ENCODE measurements at places on chromosomes 16 and 17.

- DNase-seq, result no peak
Observed at GRCh38 chr16:57411362-57411976, 6.9 kb downstream of the CCL17 start.

DNA sequence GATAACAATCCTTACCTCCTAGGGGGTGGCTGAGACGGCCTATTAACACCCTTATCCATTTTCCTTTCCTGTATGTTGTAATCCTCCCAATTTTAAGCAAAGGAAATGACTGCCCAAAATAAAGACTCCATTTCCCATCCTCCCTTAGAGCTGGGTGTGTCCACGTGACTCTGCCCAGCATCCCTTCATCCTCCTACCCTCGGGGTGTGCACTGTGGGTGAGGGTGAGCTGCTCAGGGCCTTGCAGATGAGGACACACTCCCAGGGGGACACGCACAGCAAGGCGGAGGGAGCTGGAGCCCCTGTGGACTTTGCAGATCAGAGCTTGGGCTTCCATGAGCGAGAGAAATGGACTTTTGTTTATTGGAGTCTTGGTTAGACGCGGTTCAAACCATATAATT is 186.8 kb downstream of the IRF8 start:
- no peak for DNase-seq

DNA sequence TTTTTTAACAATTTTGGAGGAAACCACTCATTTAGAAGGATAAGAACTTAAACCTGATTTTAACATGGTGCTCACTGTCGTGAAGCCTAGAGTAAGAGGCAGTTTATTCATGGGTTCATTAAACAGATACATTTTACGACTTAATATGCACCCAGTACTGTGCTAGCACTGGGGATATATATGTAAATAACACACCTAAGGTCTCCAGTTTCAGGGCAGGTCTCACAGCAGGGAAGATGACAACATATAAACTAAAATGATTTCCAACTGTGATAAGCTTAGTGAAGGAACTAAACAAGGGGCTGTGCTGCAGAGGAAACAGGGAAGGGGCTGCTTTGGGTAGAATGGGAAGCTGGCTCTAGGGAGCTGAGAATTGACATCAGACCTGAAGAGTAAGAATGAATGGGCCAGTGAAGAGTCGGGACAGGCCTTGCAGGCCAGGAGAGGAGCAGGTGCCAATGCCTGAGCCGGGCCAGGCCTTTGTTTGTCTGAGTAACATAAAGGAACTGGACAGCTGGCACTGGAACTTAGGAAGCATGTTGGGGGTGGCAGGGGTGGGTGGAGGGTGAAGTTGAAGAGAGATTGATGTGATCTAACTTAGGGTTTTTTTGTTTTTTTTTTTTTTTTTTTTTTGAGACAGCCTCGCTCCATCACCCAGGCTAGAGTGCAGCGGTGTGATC is 12.1 kb downstream of the NT5M start:
- no peak for DNase-seq

DNA sequence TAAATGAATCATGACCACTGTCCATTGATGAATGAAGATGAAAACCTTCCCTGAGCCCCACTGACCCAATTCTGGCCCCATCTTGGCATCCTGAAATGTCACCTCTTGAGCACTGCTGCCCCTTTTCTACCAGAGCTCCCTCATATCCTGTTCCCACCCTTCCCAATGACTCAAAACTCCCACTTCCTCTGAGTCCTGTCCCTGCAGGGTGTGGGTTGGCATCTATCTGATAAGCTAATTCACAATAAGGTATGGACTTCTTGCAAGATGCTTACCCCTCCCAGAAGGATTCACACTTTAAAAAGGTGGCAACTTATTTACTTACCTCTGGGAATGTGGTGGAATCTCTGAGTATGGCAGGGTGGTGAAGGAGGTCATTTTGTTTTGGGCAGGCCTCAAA is 13.3 kb upstream of the CSNK2A2 start:
- DNase-seq, result no peak

DNA sequence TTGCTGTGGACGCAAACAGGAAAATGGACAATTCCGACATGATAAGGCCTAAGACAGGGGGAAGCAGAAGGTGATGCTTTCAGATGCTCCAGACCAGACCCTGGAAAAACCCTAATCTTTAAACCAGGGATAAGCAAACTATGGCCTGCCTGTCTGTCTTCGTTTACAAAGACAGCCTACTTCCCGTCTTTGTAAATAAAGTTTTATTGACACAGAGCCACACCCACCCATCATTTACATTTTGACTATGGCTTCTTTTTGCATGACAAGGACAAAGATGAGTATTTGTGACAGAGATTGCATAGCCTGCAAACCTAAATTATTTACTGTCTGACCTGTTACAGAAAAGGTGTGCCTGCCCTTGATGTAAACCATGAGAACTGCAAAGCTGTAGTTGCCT is 177.9 kb downstream of the WSCD1 start:
- DNase-seq, result no peak

DNA sequence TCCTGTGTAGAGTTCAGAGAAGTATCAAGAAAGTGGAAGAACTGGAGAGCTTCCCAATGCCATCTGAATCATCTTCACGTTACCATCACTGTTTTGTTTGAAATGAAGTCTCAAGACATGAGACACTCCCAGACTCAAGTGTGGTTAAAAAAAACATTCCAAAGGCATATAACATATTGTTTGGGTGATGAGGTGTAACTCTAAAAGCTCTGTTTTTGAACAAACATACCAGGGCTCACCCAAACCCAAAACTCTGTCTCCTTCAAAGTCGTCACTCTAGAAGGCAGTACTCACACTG is 6.3 kb upstream of the ZCCHC14 start:
- no peak for DNase-seq

- no peak for DNase-seq
Observed at GRCh38 chr16:90083139-90083538, 6.0 kb upstream of the PRDM7 start.

- no peak for DNase-seq
Observed at GRCh38 chr16:56987692-56988091, 1.7 kb upstream of the NLRC5 start.

DNA sequence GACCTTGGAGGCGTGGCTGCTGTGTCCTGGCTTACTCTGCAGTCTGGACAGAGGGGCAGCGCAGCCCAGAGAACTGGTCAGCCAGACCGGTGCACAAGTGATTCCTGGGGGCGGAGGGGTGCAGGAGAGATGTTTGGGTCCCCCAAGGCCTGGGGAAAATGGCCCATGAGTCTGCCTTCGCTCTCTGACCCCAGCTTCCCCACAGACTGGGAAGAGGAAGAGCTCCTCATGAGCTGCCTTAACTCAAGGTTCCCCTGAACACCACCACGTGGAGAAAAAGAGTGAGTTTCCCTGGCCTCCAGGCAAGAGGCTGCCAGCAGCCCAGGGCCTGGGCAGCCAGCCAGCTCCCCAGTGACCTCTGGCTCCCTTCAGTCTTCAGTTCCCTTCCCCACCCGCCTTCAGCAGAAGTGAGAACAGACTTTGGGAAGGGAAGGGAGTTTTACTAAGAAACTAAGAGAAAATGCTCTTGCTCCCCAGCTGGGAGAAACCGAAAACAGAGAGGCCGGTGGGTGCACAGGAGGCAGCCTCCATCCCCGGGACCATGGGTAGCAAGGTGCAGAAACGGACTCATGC is 2.0 kb upstream of the C17orf99 start:
- no peak for DNase-seq

GRCh38 chr16:11621920-11622651 is 35.4 kb upstream of the LITAF start:
- DNase-seq, result no peak

DNA sequence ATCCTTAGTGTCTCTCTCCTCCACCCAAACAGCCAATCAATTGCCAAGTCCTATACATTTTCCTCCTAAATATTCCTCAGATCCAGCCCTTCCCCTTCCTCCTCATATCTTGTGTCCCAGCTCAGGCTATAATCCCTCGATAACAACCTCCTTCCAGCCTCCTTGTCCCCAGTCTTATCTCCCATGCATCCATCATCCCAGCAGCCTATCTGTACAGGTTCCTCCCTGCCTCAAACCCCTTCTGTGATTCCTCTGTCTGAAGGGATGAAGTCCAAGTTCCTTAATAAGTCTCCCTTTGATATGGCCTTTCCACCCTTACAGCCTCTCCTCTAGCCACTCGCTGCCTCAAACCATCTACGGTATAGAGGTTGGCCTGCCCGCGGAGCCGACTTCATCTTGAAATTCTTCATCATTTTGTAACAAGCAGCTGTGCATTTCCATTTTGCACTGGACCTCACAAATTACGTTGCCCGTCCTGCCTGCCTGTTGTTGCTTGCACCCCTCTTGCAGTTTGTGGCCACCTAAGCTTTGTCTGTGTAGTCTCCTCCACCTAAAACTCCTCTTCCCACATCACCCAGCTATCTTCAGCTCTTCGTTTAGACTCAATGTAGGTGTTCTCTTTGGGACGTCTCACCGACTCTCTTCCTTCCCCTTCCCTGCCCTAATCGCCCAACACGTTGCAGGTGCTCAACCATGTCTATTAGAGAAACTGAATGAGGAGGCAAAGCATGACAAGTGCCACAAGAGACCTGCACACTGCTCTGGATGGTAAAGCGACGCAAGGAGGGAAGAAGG is 786 bp upstream of the CDK5RAP3 start:
- DNase-seq, result no peak

GRCh38 chr17:28174352-28175046 is 132.0 kb downstream of the NLK start:
- DNase-seq, result no peak

- no peak for DNase-seq
Observed at GRCh38 chr17:61813211-61813610, 50.1 kb downstream of the BRIP1 start.

- DNase-seq, result peak; percentile 76
Observed at GRCh38 chr17:40314584-40314956, 5.6 kb downstream of the RARA start.

- DNase-seq, result no peak
Observed at GRCh38 chr16:47712276-47713224, 251.4 kb downstream of the PHKB start.

DNA sequence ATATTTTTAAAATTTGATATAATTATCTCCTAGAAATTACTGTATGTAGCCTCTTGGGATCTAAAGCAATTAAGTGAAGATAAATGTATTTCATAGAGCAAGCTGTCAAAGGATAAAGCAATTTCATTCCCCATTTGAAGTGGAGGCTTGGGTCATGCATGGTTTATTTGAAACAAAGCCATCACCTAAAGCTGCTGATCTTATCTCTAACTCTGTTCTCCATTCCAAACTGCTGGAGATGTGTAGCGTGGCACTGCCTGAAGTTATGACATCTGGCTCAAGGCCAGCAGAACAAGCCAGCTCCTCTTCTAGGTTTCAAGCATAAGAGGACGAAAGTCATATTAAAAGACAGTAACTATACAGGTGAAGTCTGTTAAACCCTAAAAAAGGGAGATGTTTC is 83.9 kb downstream of the HIC1 start:
- DNase-seq, result no peak

GRCh38 chr17:62592341-62593099 is 35.0 kb upstream of the MRC2 start:
- DNase-seq, result no peak

- DNase-seq, result no peak
Observed at GRCh38 chr17:32227910-32228309, 37.7 kb upstream of the RHBDL3 start.

- DNase-seq, result no peak
Observed at GRCh38 chr16:53529513-53529912, 26.5 kb upstream of the AKTIP start.

DNA sequence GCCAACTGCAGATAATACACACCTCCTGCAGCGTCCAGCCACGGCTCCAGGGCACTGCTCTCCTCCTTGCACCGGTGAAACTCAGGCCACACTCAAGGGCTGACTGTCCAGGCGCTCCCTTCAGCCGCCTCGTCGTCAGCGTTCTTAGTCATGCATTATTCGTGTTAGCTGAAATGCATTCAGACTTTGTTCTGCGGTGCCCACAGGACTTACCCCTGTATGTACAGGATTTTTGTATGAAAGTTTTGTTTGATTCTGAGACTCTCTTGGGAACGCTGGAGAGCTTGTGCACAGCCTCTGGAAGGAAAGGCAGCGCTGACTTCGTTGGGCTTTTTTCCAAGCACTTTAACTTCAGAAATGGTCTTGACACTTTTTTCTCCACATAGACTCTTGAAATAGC is 22.1 kb downstream of the CIBAR2 start:
- no peak for DNase-seq

DNA sequence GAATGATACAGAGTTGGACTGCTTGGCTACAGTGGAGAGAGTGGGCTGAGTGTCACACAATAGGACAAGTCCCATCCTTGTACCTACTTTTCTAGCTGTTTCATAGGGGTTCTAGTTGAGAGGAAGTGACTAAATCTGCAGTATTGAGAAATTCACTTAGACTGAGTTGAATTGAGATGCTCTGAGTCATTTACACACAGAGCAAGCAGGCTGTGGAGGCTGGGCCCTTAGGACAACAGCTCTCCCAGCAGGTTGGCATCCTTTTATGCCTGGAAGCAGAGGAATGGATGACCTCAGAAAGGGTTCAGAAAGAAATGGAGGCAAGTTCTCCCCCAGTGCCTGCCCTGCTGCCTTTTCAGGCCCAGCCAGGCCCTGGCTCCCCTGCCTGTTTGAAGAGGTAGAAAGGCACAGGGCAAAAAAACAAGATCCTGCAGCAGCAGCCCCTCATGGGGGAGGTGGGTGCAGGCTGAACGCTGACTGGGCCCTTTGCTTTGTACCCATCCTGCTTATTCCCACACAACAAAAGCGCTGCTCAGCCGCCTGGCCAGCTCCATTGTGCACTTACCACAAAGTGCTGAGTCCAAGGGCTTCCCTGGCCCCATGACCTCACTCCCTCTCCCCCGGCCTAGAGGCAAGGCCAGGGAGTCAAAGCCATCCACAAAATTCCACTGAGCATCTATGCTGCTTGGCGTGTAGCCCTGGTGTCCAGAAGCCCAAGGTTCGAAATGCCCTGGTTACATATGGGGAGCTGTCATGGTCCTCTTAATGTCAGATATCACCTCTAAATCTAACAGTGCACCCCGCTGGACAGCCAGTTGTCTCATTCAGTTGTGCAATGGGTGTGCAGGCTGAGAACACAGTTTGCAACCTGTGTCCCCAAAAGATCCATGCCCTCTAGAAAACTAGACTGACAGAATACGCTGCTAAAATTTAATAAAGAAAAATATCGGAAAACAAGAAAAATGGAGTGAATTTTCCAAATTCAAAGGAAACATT is 5.4 kb upstream of the CRYBA1 start:
- DNase-seq, result no peak

GRCh38 chr17:39800540-39800939 is 62.8 kb downstream of the GRB7 start:
- peak; percentile 54 for DNase-seq

GRCh38 chr16:86679490-86679889 is 101.1 kb downstream of the FOXL1 start:
- no peak for DNase-seq

Data from activated T-cell treated with anti-CD3 and anti-CD28 coated beads for 24 hours (primary cell).